ENCODE measurements at places on chromosomes 12 and 14.
A peak's percentile ranks its signal among the peaks of the same experiment; 100 is the strongest.

DNA sequence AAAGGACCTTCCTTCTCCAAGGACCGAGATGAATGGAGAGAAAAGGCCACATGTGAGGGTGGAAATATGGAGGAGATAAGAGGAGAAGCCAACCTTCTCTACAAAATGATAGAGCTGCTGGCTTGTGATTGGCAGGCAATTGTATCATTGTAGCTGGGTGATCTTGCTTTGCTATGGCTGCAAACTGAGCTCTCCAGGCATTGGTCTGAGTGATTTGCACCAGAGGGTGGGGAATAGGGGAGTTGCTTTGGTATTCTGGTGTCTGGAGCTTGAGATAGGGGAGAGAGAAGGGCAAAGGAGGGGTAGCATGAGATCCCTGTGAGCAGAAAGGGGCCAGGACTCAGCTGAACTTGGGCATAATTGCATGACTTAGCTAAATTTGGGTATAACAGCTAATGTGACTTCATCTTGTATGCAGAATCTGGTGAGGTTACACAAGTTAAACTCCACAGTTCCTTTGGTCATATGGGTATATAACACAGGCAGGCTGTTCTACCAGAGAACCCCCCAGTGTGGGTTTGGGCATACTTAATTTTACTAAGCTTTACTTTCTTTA is 72.0 kb downstream of the FOS start:
- no peak for DNase-seq

DNA sequence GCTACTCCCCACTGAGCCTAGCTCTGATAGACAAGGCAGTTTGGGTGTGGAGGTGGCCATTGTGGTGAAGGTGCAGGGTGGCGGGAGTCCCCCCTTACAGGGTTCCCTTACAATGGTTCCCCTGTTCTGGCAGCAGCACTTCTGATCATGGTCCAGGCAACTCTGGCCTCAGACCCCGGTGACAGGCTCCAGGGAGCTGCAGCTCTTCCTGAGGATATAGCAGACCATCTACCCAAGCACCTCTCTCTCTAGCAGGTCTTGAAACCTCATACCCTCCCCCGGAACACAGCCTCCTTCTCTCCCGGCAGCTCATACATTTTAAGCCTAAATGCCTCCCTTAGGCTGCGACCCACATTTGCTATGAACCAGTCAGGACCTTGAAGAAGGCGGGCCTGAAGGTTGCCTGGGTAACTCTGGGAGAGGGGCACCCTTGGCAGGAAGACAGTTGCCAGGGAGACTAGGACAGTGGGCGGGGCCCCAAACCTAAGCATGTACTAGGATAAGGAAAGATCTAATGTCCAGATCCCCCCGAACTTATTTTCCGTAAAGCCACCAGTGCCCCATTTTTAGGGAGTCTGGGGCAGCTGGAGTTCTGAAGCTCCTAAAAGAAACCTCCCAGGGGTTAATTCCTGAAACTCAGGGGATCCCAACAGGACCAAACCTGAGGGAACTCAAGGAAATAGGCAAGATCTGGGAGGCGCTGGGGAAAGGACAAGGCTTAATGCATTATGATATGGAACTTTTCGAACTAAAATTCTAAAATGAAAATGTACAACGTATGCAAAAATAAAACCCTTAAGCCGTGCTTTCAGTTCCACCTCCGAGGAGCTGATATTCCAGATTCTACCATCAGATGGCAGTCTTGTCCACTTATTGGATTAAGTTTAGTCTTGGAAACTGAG is 4.5 kb upstream of the GDF11 start:
- DNase-seq = peak; percentile 61

- DNase-seq = no peak
Measured at GRCh38 chr14:81122326-81122725, 98.4 kb downstream of the GTF2A1 start.

- no peak for DNase-seq
Measured at GRCh38 chr14:68550338-68550715, 242.5 kb downstream of the ZFP36L1 start.

DNA sequence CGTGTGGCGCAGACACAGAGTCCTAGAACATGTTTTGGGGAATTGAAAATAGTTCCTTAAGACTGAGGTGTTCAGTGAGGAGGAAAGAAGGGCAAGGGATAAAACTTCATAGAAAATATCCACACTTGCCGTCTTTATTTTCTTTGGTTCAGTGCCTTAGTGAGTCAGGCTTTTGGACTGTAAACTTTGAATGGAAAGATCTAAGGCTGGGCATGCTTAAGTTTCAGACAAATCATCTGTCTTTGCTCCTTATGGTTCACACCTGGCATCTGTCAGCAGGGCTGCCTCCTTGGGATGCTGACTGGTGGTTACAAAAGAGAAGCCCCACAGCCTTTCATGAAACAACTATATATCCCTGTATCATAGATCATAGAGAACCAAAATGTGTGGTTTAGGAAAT is 136.3 kb upstream of the PRICKLE1 start:
- no peak for DNase-seq

GRCh38 chr12:552466-552865 is 92.7 kb downstream of the B4GALNT3 start:
- DNase-seq = no peak

DNA sequence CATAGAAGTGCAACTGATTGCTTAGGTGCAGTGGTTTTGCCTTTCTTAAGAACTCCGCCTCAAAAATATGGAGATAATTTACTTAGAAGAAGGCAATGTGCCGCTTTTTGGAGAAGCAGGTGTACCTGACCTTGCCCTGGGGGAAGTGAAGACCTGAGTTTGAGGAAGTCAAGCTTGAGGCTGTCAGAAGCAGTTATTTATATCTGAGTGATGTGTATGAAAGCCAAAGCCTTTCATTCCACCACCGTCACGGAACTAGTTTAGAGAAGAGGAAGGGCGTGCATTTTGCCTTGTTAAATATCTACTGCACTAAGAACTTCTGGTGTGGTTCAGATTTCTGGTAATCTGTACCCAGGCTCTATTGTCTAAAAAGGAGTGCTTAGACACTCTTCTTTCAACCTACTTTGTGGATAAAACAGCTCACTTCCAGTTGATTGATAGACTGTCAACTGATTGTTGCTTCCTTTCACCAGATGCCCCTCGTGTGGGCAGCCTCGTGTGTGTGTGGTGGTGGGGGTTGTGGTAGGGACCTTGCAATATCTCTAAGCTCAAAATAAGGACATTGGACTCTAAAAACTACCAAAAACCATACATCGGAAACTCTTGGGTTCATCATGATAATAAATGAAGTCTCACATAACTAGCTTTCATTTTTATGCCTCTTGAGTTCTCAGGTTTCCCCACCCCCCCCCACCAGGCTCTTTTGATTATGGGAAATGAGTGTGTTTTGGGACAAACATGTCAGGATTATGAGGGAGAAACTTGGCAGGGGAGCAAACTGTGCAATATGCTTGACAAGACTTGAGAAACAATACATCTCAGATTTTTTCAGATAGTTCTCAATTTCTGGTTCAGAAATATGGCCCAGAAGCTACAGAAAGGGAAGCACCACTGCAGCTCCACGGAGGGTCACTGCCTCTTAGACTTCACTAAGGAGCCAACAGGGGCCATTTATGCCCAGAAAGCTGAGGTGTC is 78.6 kb downstream of the ARF6 start:
- no peak for DNase-seq

GRCh38 chr12:93621986-93622385 is 49.5 kb downstream of the SOCS2 start:
- no peak for DNase-seq

GRCh38 chr14:75242546-75243273 is 35.9 kb upstream of the FOS start:
- DNase-seq = no peak

DNA sequence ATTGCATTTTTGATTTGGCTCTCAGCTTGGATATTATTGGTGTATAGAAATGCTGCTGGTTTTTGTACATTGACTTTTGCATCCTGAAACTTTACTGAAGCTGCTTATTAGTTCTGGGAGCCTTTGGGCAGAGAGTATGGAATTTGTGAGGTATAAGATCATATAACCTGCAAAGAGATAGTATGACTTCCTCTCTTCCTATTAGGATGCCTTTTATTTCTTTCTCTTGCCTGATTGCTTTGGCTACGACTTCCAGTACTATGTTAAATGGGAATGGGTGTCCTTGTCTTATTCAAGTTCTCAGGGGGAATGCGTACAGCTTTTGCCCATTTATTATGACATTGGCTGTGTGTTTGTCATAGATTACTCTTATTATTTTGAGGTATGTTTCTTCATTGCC is 23.5 kb downstream of the SCFD1 start:
- DNase-seq = no peak

GRCh38 chr12:111434680-111435338 is 29.1 kb downstream of the SH2B3 start:
- DNase-seq = no peak

- DNase-seq = no peak
Measured at GRCh38 chr12:16094437-16094836, 183.0 kb downstream of the SLC15A5 start.

GRCh38 chr12:128942960-128943477 is 89.7 kb downstream of the GLT1D1 start:
- no peak for DNase-seq

- DNase-seq = no peak
Measured at GRCh38 chr12:65630555-65630954, 193.7 kb upstream of the HMGA2 start.

- no peak for DNase-seq
Measured at GRCh38 chr12:27133022-27133590, 50.7 kb upstream of the C12orf71 start.

DNA sequence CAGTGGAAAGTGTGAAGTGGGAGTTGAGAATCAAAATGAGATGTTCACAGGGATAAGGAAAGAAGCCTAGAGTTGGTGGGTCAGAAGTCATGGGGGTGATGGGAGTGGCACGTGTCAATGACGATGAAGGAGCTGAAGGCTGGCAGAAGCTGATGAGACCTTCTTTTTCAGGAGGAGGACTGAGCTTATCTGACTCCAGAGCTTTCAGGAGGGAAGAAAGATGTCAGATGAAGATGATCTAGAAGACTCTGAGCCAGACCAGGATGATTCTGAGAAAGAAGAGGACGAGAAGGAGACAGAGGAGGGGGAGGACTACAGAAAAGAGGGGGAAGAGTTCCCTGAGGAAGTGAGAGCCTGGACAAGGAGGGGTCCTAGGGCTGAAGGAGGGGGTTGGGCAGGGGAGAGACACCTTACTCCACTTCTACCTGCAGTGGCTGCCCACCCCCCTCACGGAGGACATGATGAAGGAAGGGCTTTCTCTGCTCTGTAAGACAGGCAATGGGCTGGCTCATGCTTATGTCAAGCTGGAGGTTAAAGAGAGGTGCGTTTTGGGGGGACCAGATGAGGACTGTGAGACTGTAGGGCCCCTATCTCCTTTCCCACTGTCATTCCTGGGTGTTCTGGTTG is 905 bp downstream of the LRRC23 start:
- DNase-seq = no peak

GRCh38 chr14:20419419-20419818 is 6.1 kb upstream of the TEP1 start:
- DNase-seq = no peak

DNA sequence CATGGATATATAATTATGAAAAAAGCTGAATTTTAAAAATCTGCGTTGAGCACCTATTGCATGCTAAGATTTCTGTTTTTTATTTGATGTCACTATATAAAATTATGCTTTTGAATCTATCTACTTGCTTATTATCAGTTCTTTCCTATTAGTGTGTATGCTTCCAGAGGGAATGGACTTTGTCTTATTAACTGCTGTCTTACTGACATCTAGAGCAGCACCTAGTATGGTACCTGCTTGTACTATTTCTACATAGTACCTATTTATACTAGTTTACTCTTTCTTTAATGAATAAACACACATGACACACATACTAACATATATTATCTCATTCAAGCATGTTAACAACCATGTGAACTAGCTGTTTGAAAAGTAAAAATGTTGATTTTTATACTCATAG is 38.6 kb upstream of the PIK3C2G start:
- no peak for DNase-seq

DNA sequence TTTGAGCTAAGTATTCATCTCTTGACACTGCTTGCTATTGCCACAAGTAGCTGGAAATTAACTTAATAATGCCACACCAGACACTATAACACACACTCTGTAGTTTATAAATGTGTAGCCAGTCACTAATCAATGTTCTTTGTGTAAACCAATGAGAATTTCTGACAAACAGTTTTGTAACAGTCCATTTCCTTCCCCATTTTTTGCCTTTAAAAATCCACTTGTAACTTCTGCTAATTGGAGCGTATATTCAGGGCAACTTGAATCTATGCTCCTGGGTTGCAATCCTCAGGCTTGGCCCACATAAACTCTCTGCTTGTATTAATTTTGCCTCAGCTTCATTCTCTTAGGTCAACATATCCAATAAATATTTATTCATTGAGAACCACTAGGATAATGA is 125.0 kb upstream of the DHRS4 start:
- no peak for DNase-seq

DNA sequence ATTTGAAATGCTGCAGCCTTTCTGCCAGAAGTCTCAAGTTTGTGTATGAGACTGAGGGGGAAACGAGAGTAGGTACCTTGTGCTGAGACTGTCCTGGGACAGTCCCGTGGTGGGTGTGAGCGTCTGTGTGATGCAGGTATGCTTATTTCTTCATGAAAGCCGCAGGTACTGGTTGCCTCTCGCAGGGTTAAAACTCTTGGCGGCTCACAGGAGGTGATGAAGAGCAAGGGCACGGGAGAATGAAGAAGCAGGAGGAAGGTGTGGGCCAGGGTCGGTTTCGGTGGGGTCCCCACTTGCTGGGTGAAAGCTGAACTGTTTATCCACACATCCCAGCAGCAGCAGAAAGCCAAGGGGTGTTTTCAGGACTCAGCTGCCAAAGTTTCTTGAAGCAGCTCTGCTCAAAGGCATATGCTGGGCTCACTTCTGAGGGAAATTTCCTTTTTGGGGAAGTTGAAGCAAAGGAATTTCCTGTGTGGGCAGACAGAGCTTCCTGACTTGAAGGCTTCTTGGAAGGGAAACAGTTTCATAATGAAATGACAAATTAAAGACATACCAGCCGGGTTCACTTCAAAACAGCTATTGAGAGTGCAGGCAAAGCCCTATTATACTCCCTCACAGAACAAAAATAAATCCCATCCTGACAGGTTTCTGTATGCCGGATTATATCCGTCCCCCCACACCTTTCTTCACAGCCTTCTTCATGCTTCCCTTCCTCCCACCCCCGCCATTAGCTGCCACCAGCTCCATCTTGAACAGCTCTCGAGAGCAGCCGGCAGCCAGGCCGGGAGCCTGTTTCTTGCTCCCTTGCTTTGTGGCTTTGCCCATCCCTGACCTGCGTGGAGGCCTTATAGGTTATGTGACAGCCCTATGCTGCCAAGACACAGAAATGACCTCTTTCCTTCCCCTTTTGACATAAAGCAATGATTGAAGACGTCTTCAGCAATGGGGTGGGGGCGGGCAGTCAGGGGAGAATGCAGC is 116.6 kb downstream of the ETV6 start:
- DNase-seq = no peak

Measured in T1000 (cell line).